CD8-positive, alpha-beta memory T cell (primary cell): ENCODE measurements at places on chromosomes 7 and 10. TPM values are rescaled to one million over a fixed set of nuclear protein-coding genes. Genes with fewer than 3 reads are reported as not detected.

Gene OGDHL
- 0.70 TPM for total RNA-seq

Gene NANOS1
- total RNA-seq, result 0.22 TPM

- no peak for DNase-seq
Measured at GRCh38 chr7:85600395-85600794, 413.5 kb upstream of the SEMA3D start.

DNA sequence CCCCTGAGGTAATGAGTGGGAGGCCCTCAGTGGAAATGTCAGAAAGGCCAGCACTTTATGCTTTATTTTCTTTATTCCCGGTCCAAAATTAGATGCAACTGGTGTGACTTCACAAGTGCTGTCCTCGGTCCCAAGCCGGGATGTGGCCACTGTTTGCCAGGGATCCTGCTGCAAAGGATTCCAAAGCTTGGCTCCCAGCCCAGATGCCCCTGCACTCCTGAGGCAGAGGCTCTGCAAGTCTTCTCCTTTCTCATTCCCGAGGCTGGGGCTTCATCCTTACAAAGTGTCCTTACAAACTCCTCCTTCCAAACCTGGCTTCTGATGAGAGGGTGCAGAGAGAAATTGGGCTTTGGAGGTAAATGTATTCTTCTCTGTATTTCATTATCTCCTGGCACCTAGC is 544.3 kb upstream of the DPP6 start:
- DNase-seq, result no peak

DNA sequence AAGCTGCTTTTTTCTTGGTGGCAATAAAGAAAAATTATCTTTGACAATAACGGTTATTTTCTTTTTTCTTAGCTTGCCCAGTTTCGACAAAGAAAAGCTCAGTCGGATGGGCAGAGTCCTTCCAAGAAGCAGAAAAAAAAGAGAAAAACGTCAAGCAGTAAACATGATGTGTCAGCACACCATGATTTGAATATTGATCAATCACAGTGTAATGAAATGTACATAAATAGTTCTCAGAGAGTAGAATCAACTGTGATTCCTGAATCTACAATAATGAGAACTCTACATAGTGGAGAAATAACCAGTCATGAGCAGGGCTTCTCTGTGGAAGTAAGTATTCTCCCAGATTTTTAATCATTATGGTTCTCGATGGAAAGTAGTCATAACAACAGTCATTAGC is 33.0 kb downstream of the AKAP9 start:
- no peak for DNase-seq

GRCh38 chr7:4886671-4887070 is 3.2 kb upstream of the RADIL start:
- no peak for DNase-seq

DNA sequence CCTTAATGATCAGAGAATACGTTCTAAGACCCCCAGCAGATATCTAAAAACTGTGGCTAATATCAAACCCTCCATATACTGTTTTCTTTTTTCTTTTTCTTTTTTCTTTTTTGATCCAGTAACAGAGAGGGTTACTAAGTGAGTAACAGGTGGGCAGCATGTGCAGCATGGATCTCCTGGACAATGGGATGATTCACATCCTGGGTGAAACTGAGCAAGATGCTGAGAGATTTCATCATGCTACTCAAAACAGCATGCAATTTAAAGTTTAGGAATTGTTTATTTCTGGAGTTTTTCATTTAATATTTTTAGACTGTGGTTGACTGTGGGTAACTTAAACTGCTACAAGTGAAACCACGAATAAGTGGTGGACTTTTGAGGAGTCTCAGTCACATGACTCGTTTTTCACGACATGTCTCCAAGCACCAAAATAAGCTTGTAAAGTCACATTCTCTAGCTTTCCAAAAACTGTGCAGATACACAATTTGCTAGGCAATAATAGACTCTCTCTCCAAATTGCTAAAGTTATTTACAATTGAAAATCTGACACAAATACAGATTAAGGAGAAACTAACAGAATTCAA is 716.2 kb downstream of the NXPH1 start:
- DNase-seq, result no peak

DNA sequence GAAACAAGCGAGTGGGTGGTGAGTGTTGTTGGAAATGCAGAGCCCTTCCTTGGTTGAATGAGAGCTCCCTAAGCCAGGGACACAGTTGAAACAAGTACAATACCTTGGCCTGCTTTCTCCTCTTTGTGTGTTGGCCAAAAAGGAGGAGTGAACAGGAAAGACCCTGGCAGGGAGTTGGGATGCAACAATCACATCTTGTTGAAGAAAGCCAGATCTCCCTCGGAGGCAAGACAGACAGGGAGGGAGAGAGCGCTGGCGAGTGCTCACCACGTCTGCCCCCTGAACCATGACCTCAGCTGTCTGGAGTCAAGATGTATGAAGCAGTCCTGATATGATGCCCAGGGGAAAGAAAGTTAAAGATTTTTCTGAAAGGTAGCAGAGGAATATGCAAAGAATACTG is 66.8 kb downstream of the ADAM12 start:
- DNase-seq, result no peak

DNA sequence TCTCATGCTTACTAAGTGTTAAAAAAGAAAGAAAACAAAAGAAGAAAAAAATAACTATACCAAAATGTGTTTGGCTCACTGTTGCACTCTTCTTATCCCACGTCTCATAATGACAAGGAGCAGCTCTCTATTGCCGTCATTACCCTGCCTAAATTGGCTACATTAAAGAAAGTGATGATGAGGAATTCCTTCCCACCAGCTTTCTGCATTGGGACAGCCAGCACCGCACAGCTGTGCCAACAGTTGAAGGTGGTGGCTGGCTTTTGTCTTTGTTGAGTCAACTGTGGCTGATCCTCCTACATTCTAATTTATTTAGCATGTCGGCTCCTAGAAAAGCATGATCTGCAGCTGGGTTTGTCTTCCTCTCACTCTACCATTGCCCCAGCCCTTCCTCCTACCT is 751.8 kb downstream of the KCNMA1 start:
- DNase-seq, result no peak

DNA sequence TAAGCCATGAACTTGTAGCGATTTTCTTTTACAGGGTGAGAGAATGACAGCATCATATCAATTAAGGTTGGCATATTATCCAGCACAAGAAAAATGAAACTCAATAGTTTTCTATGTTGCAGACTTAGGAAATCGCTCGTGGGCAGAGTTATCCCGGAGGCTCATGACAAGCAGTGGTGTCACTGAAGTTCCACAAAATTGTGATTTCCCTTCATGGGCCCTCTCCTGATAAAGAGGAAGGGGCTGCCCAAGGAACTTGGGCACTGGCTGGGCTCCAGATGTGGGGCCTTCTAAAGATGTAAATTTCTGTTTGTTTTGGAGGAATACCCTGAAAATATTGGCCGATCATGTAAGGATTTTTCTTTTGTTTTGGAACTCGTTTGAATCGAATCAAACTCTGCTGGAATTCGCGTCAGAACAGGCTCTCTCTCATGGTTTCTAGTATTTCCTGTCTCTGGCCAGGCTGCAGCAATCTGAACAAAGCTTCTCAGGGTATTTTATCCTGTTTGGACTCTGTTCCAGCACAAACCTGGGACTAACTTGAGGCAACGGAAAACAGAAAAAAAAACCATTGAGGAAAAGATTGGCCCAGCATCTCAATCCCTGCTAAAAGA is 340.6 kb upstream of the NRP1 start:
- no peak for DNase-seq

DNA sequence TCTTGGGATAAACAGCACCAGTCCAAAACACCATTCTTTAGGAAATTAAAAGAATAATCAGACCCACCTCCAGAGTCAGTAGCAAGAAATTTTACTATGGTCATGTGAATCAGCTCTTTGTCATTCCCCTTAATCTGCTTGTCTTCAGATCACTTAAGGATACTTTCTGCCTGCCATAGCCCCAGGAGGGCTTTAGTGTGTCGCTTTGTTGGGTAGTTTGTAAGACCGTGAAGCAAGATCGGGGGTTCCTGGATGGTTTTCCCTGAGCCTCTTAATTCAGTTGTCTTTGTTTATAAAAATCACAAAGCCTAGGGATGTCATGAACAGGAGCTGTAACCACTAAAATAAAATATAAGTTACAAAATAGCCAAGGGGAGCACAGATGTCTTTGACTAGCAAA is 223.6 kb downstream of the RELN start:
- DNase-seq, result no peak

- no peak for DNase-seq
Measured at GRCh38 chr10:73609116-73609515, 18.0 kb upstream of the USP54 start.
